ENCODE measurements at places on chromosomes 5 and 9.

- no peak for DNase-seq
These were observed 647 bp upstream of the MEGF9 start for GRCh38 chr9:120714846-120715388.

DNA sequence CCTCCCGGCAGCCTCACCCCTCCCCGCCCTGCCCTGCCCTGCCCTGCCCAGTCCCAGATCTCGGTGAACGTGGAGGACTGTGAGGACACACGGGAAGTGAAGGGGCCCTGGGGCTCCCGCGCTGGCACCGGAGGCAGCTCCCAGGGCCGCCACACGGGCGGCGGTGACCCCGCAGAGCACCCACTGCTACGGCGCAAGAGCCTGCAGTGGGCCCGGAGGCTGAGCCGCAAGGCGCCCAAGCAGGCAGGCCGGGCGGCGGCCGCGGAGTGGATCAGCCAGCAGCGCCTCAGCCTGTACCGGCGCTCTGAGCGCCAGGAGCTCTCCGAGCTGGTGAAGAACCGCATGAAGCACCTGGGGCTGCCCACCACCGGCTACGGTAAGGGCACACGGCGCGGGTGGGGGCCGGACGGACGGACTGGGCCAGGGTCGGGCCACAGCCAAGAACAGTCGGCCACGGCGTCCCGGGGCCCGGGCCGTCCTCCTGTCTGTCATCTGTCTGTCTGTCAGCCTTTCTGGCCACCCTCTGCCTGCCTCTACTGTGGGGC, 84.2 kb downstream of the KCNT1 start:
- no peak for DNase-seq

- no peak for DNase-seq
These were observed 13.3 kb downstream of the PKD2L2 start for GRCh38 chr5:137902408-137903133.

DNA sequence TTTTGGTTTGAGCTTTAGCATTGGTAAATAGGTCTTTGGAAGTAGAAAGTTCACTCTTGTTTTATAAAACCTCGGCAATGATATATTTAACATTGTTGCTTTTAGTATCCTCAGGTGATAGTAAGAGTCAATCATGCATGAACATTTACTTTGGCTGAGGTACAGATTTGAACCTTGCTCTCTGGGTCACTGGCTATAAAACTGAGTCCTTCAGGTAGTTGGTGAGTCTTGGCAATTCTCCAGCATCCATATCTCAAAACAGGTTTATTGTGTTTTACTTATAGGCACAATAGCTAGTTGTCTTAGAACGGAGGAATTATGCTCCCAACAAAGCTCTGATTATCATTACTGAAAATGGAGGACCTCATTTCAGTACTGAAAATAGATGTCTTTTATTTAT, 75.1 kb downstream of the MAT2B start:
- no peak for DNase-seq

Measured in MV-4-11 (cell line).